Vagina (tissue), 2 donors: ENCODE measurements at places on chromosomes 16 and 17. TPM values are rescaled to one million over a fixed set of nuclear protein-coding genes. Genes with fewer than 3 reads are reported as not detected.

Gene SLC6A2
- 9.6 TPM for total RNA-seq

Gene MYH2
- total RNA-seq = not detected

Gene LGALS9C
- 1.2 TPM for total RNA-seq

Gene MYCBPAP
- not detected for total RNA-seq
